MCF 10A (cell line): ENCODE measurements at places on chromosomes 2 and 18. TPM values are rescaled to one million over a fixed set of nuclear protein-coding genes. Genes with fewer than 3 reads are reported as not detected.

Gene SLC4A3
- 4.2 and 4.7 TPM in 2 replicates for total RNA-seq

Gene ERBB4
- total RNA-seq: not detected in 2 replicates

Gene REG3A
- total RNA-seq: not detected in 2 replicates

Gene FIGN
- 9.0 and 11.7 TPM in 2 replicates for total RNA-seq

Gene VIT
- not detected in 2 replicates for total RNA-seq
